ENCODE measurements at places on chromosomes 2 and 18.

DNA sequence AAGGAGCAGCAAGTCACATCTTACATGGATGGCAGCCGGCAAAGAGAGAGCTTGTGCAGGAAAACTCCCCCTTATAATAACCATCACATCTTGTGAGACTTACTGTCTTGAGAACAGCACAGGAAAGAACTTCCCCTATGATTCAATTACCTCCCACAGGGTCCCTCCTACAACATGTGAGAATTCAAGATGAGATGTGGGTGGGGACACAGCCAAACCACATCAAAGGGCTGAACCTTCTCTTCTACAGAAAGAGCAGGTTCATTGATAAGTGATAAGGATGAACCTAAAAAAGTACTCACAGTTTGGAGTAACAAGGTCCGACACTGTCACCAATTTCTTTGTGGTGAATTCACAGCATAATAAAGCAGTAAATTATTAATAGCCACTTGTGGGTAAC lies 422.2 kb upstream of the FSIP2 start:
- DNase-seq: no peak

GRCh38 chr18:76136701-76137100 lies 358.3 kb downstream of the ZNF516 start:
- no peak for DNase-seq

GRCh38 chr18:51361130-51361860 lies 163.8 kb upstream of the MEX3C start:
- no peak for DNase-seq

DNA sequence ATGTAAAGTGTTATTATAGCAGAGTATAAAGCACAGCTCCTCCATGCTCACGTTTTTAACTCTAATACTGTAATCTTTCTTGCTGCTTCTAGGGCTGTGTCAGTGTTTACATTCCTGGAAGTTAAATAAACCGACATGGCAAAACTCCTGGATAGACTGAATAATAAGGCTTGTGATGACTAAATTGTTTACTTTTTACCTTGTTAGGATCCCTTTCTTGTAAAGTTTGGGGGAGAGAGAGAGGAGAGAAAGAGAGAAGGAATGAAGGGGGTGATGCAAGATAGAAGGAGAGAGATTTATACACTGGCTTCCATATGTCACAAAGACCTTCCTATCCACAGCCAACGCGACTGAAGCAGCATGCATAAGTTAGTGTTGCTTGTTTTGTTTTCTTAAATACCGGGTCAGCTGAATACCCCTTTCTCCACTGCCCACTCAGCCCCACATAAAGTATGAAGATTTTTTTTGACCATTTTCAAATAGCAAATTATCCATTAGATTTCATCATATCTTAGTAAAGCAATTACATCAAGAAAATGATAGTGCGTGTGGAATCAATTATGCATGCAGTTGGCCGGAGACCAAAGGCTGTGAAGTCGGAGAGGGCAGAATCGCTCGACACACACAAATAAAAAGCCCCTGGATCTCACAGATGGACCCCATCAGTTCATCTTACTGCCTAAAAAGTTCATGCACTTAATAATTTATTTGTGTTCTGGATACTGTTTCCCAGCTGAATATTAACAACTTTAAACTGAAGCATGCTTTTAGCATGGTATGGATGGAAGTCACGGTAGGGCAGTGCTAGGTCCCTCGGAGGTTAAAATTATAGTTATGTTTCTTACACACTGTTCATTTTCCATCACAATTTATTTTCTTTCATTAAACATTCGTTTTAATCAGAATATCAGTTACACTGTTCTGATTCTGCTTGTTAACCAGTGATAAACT lies 20.1 kb downstream of the BCL11A start:
- DNase-seq: no peak

GRCh38 chr2:31429759-31430438 lies 15.4 kb upstream of the XDH start:
- peak; percentile 49 for DNase-seq

- DNase-seq: no peak
Observed at GRCh38 chr2:160303527-160303926, 103.5 kb upstream of the ITGB6 start.

DNA sequence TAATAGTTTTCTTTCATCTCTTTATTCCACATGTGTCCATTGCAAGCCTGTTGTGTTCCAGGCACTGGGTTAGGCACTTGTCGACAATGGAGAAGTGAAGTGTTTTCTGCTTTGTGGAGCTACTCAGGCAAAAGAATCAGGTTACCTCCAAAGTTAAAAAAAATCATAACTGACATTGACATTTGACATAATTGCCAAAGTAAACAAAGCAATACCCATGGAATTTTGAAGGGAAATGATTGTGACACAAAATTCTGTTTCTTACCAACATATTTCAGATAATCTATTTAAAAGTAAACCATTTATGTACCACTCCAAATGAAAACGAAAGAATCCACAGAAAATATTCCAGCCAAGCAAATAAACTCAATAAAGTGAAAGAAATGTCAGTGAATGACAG lies 6.4 kb upstream of the TGFA start:
- no peak for DNase-seq

DNA sequence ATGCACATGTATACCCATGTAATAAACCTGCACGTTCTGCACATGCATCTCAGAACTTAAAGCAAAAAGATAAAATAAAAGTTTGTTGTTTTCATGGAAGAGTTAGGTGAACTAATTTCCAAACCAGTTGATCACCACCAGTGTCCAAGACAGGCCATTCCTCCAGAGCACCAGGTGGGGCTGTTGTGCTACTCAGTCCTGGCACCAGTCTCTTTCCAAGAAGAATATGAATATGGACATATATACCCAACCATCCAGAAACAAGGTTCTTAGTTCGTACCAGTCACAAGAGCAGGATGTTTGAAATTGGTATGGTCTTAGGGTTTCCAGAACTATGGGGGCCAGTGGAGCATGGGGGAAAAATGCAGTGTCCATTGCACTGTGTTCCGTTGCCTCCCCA lies 17.2 kb upstream of the TNP1 start:
- no peak for DNase-seq

GRCh38 chr2:127638361-127639110 lies 7.4 kb upstream of the GPR17 start:
- DNase-seq: no peak

DNA sequence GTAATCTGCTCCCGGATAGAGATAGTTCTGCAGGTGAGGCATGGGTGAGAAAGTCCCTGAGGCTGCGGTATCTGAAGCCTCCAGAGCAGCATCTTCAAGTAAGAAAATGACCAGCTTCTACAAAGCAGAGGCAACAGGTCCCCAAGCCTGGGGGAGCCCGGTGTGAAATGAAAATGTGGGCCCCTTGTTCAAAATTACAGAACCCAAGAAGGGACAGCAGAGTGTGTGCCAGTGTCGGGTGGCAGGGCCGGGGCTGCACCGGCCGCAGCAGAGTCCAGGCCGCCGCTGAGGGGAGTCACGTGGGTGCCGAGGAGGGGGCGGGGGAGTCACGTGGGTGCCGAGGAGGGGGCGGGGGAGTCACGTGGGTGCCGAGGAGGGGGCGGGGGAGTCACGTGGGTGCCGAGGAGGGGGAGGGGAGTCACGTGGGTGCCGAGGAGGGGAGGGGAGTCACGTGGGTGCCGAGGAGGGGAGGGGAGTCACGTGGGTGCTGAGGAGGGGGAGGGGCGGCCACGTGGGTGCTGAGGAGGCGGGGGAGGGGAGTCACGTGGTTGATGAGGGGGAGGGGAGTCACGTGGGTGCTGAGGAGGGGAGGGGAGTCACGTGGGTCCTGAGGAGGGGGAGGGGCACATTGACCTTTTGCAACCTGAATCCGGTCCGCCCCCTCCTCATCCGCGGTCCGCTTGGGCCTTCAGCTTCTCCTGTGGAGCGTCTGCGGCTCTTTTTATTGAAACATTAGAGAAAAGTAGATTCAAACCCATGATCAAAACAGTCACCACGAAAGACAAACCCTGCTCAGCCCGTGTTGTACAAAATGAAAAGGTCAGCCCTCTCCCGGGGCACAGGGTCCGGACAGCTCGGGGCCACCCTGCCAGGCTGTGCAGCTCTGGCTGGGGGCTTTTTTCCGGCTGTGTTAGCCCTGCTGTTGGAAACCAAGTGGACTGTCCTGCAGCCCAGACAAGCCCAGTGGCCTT lies 10.4 kb downstream of the COLEC11 start:
- DNase-seq: peak; percentile 89

GRCh38 chr2:44126106-44126797 lies 42.4 kb upstream of the PPM1B start:
- DNase-seq: no peak

GRCh38 chr2:167275046-167275445 lies 386.8 kb downstream of the XIRP2 start:
- DNase-seq: no peak

- no peak for DNase-seq
Observed at GRCh38 chr2:167933097-167933814, 314.1 kb downstream of the STK39 start.
